ENCODE measurements at places on chromosomes 4 and X. TPM values are rescaled to one million over a fixed set of nuclear protein-coding genes. Genes with fewer than 3 reads are reported as not detected.

PASD1 gene
- not detected for total RNA-seq

SOWAHB gene
- not detected for total RNA-seq

C4orf51 gene
- total RNA-seq: not detected

WDR17 gene
- 1.7 TPM for total RNA-seq

GABRA4 gene
- 0.14 TPM for total RNA-seq

All from thoracic aorta (tissue), 2 donors.